ENCODE measurements at places on chromosomes 12 and 14.

GRCh38 chr12:79121486-79121885, 256.9 kb downstream of the SYT1 start:
- DNase-seq = no peak

DNA sequence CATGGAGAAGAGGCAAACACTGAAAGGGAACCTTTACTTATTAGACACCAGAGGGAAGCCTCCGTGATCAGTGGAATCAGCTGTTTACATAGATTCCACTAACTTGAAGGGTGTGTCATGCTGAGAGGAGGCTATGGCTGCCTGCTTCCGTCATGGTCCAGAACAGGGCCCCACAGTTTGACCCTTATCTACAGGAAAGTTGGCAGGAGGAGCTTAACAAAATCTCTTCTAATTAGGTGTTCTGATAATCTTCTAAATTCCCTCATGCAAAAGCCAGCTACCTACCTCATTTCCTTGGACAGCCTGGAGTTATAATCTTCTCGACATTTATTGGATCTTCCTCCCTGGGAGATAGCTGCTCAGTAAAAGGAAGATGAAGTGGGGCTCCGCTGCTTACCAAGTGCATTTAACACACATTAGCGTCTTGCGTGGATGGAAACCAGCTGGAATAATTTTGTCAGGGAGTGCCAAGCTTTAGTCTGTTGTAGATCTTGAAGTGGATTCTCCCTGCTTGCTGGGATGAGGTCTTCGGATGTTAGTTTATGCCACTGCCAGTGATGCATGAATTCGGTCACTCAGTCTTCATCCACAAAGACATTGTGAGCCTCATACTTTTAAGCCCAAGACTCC, 171.0 kb downstream of the PAH start:
- no peak for DNase-seq

DNA sequence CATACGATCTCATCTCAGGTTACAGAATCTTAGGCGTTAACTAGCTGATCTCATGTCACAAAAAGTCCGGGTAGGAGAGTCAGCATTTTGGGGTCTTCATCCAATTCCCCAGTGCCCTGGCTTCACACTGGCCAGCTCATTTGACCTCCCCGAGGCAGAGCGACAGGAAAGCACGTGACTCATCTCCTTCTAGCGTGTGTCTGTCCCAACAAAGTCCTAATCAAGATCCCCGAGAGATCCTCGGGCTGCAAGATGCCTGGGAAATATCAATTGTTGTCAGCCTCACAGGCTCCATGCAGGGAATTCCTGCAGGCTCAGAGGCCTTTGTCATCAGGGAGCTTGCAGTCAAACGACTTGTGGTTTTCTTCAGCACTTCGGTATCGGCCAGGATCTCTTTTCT, 57.5 kb downstream of the ZNF664 start:
- no peak for DNase-seq

DNA sequence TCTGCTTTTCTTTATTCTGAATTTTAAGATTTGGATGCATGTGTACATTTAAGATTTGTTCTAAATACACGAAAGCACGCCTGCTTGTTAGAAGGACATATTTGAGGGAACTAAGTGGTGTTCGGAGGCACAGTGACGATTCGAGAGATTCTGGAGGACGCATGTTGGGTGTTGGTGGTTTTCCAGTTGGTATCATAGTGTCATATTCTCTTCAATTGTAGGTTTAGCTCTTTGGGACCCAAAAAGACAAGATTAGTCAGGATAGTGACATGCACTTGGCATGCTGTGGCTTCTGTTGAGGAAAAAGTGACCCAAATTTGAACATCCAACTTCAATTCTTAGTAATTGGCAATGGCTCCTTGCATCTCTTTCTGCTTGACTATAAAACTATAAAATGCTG, 30.1 kb downstream of the PRKCH start:
- no peak for DNase-seq

DNA sequence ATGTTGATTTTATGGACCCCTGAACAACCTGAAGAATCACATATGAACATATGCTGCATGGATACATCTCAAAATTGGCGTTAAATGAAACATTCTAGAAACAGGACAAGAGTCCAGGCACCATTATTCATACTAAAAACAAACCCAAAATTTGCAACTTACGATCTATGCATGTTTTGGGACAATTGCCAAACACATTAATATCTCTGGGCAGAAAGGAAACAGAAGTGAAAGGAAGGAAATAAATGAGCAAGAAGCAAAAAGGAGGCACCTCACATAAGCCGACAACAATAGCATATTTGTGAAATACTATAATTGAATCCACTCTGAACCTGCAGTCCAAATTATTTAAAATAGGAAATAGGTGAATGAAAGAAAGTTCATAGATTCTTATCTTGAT, 1505.3 kb downstream of the AACS start:
- no peak for DNase-seq

DNA sequence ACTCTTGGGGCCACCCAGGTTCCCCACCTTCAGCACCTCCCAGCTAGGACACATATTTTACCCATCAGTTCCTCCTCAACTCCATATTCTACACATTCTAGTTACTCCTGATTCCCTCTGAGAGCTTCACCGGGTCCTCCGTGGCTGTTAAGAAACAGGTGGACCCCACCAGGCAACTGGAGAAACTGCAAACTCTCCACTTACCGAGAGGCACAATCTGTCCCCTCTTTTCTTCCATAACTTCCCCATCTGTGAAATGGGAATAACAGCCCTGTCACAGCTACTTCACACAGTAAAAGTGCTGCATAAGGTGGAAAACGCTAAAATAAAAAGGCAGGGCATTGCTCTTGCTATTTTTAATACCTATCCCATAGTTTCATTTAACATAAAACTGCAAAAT, 1.5 kb downstream of the SLC7A8 start:
- DNase-seq = no peak

GRCh38 chr12:68794653-68795251, 13.2 kb upstream of the MDM2 start:
- DNase-seq = no peak

DNA sequence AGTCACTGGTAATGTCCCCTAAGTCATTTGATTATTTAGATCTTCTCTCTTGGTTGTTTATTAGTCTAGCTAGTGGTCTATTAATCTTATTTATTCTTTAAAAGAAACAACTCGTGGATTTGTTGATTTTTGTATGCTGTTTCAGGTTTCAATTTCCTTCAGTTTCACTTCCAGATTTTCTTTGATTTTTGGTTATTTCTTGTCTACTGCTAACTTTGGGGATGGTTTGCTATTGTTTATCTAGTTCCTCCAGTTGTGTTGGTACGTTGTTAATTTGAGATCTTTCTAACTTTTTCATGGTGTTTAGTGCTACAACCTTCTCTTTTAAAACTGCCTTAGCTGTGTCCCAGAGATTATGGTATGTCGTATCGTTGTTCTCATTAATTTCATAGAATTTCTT, 18.5 kb upstream of the CD69 start:
- no peak for DNase-seq

DNA sequence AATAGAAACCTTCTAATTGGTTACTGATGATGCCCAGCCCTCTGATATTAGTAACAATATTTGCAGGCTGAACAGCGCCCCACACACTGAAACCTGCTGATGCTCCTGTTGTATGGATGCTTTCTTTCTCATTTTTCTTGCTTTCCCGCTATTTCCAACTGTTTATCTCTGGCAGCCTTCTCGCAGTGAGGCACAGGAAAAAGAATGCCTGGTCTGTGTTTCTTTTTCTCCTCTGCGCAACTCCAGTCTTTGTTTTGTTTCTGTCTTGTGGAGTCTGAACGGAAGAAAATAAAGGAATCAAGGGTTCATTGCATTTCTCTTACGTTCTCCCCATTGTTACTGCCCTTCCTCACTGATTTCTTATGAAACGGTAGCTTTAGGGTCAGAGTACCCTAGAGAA, 451.2 kb downstream of the EGLN3 start:
- no peak for DNase-seq

- no peak for DNase-seq
These were observed 39.1 kb downstream of the MBIP start for GRCh38 chr14:36281309-36281708.

- no peak for DNase-seq
These were observed 13.6 kb downstream of the MED13L start for GRCh38 chr12:116263844-116264243.

DNA sequence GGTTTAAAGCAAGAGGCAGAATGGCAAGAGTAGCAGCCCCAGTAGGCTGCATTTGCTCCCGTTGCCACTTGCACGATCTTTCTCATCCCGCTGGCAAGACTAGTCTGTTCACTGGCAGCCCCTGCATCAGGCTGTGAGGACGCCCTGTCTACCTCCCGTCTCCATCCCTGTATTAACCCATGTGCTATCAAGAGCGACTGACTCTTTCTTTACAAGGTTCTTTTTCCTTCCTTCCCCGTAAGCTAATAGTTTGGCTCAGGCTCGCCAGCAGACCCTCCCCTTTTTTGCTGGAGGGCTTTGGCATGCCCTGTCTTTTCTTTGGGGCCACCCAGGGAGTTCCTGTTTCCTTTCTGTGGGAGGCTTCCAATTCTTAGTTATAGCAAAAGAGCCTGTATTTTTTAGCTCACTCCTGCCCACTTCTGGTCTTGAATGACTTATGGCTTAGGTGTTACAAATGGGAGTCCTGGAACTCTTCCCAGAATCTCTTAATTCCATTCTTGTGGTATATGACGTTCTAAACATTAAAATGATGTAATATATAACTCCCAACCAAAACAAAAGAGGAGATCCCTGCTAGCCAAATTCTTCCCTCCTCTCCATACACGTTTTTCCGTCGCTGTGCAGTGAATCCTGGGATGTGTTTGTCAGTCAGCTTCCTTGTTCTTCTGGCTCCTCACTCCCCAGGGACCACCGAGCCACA, 149.0 kb downstream of the PRKCH start:
- DNase-seq = no peak

- no peak for DNase-seq
These were observed 14.1 kb downstream of the PRKAB1 start for GRCh38 chr12:119681728-119682638.

GRCh38 chr12:10069976-10070375, 28.8 kb downstream of the CLEC1A start:
- DNase-seq = no peak

DNA sequence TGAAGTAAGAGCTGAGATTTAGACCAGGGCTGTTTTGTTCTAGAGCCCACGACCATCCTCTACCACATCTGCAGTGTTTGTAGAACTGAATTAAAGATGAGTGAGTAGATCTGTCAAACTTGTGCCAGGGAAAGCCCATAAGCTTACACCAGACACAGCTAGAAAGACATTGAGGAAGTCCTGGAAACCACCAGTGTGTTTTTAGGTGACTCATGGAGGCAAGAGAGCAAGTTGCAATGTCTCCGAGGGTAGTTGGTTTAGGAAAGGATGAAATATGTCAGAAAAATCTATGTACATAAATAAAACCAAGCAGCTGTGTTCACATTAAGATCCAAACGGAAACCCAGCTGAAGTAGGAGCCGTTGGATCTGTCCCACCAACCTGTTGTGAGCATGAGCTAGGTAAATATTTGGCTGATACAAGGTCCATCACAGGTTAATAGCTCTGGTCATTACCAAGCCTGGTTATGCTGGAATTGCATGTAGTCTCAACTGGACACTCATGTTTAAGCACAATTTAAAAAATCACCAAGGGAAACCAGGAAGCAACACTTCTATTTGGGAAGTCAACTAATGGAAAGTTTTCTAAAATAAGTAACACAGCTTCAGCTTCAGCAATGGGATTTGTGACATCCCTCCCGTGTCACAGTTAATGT, 49.9 kb upstream of the PLEKHG3 start:
- DNase-seq = no peak

- peak; percentile 68 for DNase-seq
These were observed 5.8 kb downstream of the TMEM253 start for GRCh38 chr14:21106498-21107282.

DNA sequence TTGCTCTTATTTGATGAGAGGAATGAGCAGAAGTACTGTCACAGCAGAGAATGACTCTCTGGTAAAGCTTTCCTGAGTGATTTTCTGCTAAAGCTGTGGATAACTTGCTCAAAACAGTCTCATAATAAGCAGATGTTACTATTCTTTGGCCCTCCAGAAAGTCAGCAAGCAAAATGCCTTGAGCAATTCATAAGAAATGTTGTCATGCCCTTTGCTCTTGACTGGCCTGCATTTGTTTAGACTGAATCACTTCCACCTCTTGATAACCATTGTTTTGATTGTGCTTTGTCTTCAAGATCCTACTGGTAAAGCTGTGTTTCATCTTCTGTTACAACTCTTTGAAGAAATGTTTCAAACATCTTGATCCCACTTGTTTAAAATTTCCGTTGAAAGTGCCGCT, 457.9 kb upstream of the FOXG1 start:
- DNase-seq = no peak

DNA sequence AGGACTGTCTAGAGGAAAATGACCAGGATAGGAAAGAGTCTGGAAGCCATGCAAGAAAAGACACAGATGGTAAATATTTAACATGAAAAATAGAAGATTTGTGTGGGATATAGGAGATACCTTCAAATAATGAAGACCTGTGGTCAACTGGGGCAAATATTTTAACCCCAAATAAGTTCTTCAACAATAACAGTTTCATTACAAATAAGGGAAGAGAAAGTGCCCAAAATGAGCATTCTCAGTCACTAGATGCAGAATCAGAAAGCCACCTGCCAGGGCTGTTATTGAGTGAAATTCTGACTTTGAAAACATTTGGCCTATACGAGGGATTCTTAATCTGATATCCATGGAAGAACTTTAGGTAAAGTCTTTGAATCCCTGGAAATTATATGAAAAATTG, 231.2 kb upstream of the PLEKHG7 start:
- DNase-seq = no peak

DNA sequence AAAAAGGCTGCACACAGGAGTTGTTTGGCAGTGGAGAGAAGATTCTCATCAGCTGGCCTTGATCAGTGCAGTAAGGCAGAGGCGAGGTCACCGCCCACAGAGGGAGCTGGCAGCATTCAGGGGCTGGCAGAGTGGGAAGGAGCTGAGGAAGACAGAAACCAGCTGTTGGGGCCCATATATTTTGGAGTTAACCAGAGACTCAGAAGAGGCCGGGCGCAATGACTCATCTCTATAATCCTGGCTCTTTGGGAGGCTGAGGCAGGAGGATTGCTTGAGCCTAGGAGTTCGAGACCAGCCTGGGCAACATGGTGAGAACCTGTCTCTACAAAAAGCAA, 17.7 kb downstream of the SMCO2 start:
- no peak for DNase-seq

GRCh38 chr14:73977896-73978295, 27.8 kb downstream of the COQ6 start:
- no peak for DNase-seq

- DNase-seq = no peak
These were observed 23.4 kb upstream of the PRIMA1 start for GRCh38 chr14:93811676-93812075.

DNA sequence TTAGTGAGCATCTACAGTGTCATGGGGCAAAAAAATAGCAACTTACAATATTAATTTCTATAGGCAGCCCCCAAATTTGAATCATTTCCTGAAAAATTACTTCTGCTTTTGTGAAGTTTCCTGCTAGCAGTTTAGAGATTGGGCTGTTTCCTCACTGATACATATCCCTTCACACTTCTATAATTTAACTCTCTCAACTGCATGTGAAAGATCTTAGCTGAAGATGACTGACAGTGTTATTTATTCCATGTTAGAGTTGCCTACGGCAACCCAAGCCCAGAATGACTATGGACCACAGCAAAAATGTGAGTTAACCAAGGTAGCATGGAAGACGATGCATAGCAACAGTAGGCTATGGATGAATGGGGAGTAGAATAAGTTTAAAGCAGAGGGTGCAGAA, at the start of gene KLRG1:
Gene KLRG1 (plus strand): TSS at position 134 of the 400 bp plus-strand sequence. CDS start 90 bp downstream, at position 224.
- no peak for DNase-seq

Measured in activated CD4-positive, alpha-beta T cell treated with anti-CD3 and anti-CD28 coated beads for 1 hour (primary cell).